Endothelial cell of umbilical vein (primary cell): ENCODE measurements at places on chromosomes 12 and 14. TPM values are rescaled to one million over a fixed set of nuclear protein-coding genes. Genes with fewer than 3 reads are reported as not detected.

Gene UNG
- total RNA-seq = 45.4 and 46.7 TPM in 2 replicates

Gene ANKRD33
- total RNA-seq = 0.95 and 1.2 TPM in 2 replicates

Gene BDKRB1
- total RNA-seq = not detected in 2 replicates

Gene PTPRQ
- total RNA-seq = not detected in 2 replicates

Gene LGALS3
- 27.8 and 33.8 TPM in 2 replicates for total RNA-seq

Gene IFT81
- total RNA-seq = 9.4 and 9.8 TPM in 2 replicates

Gene PLEKHD1
- not detected in 2 replicates for total RNA-seq

Gene SLC6A15
- 0.24 and 1.1 TPM in 2 replicates for total RNA-seq

DNA sequence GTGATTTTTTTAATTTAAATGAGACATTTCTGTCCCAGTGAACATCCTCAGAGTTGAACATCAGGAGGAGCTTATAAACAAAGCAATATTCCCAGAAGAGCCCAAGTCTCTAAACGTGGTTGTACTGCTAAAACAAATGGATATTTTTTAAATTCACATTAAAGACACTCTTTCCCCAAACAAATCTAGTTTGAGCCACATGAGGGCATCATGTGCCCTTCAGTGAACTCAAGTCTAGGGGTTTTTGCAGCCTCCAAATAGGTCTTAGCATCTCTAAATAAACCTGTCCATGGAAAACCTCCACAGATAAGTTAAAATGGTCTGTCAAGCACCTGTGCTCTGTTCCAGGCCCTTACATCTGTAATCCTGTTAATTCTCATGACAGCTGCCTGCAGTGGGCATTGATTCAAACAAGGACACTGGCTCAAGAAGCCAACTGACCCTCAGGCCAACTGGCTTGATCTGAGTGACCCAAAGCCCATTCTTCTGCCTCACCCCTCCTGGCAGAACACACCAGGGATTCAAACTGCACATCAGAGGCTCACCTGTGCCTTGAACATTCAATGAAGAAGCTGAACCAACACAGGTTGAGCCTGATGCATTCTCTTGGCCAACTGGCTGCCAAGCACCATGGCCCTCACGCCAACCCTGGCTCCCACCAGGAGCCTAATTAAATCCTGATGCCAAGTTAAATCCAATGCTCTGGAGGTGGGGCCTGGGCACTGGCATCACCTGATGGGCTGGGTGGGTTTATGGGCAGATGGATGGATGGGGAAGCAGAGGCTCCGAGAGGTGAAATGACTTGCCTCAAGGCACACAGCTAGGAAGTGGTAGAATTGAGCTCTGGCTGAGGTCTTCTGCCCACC, 8.6 kb downstream of the ISCU start:
- DNase-seq = peak; percentile 39

DNA sequence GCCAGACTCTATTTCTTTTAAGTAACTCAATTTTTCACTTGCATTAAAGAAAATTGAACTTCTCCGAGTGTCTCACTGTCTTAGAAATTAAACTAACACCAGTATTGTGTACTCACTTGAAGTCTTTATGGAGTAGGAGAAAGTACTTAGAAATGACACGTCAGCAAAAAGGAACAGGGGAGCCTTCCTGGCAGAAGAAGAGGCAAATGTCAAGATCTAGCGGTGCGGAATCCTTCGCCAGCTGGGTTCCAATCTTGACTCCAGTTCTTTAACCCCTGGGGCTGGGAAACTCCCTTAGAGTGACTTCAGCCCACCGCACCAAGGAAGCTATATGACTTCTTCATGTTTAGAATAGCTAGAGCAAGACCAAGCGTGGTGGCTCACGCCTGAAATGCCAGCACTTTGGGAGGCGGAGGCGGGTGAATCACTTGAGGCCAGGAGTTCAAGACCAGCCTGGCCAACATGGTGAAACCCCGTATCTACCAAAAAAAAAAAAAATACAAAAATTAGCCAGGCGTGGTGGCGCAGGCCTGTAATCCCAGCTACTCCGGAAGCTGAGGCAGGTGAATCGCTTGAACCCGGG, 34.4 kb downstream of the WBP11 start:
- DNase-seq = no peak

- DNase-seq = no peak
Measured at GRCh38 chr12:93167331-93167730, 210.4 kb upstream of the NUDT4 start.

DNA sequence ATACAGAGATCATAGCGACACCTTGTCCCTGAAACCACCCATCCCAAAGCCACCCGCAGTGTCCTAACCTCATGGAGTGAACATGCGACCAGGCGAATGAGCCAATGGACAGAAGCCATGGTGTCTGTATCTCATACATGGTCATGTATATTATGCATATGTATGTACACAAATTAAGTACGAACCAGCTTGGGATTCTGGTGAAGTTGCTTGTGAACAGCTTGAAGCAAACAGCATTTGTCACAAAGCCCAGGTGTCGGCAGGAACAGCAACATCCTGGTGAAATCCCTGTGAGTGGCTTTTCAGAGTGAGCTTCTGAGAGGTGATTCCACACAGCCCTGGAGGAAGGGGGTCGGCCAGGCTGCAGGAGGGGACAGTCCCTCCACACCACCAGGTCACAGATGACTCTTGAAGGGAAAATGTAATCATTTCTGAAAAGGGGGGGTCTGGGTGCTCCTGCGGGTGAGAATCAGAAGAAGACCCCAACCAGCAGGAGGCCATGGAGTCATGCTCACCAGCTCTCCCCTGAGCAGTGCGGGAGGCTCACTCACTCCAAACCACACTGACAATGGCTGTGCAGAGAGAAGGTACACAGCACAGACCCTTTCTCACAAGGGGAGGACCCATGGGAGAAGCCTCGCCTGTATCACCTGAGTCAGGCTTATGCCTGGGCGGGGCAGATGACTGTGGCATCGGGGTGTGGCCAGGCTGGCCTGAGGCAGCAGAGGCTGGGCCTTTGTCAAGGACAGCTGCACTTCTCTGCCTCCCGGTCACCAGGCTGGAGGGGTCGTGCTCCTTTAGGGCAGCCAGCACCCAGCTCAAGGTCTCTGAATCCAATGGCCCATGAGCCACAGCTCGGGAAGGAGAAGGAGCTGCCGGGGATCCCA, 14.3 kb downstream of the CHGA start:
- DNase-seq = no peak

DNA sequence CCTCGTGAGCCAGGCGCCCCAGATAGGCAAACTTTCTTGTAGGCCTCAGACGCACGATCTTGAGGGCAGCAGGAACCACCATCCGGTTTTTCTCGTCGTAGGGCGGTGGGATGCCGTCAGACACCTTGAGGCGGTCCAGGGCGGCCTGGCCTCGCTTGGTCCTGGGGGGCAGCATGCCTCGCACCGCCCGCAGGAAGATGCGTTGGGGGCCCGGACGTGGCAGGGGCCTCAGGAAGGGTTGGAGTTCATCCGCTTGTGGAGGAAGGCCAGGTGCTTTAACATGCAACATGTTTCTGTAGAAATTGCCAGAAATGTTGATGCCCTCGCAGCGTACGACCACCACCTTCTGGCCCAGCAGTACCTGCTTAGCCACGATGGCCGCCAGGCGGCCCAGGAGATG, 5.5 kb upstream of the TSPAN9 start:
- DNase-seq = no peak

DNA sequence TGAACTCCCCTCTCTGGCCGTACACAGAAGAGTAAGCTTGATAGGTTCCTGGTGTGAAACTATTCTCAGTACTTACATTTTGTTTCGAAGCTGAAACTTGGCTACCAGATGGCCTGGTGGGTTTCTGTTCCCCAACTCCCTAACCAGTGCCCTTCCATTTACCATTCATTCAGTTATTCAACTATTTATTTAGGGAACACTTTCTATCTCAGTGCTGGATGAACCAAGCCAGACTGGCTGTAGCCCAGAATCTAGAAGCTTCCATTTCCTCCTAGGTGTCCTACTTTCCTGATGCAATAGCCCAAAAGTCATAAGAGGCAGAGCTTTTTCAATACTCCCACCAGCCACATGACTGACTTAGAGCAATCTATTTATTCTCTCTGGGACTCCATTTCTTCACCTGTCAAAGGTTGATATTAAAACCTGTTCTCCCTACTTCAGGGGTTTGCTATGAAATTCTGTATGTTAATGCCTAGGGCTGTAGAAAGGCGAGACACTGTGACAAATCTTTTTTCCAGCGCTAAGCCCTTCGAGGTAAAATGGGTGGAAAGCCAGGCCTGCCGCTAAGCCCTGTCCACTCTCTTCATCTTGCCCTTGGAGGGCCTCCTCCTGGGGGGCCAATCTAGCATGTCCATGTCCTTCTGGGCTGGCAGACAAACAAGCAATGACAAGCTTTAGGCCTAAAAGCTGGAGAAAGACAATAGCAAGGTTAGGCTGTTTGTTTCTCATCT, 8.1 kb upstream of the IRF2BPL start:
- DNase-seq = no peak

DNA sequence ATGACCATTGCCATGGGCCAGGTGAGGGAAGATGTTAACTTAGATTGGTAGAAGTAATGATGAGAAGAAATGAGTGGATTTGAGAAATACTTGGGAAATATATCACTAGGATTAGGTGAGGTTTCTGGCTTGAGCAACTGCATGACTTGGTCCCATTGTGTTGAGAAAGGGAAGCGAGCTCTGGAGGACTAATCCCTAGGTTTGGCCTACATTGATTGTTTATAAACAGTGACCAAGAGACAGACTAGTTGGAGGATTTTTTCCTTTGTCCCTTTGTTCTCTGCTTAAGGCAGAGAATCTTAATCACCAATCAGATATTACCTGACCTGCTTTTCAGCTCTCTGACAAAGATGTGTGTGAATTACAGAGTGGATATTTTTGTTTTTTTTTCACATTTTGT, 100.5 kb downstream of the AEBP2 start:
- no peak for DNase-seq

DNA sequence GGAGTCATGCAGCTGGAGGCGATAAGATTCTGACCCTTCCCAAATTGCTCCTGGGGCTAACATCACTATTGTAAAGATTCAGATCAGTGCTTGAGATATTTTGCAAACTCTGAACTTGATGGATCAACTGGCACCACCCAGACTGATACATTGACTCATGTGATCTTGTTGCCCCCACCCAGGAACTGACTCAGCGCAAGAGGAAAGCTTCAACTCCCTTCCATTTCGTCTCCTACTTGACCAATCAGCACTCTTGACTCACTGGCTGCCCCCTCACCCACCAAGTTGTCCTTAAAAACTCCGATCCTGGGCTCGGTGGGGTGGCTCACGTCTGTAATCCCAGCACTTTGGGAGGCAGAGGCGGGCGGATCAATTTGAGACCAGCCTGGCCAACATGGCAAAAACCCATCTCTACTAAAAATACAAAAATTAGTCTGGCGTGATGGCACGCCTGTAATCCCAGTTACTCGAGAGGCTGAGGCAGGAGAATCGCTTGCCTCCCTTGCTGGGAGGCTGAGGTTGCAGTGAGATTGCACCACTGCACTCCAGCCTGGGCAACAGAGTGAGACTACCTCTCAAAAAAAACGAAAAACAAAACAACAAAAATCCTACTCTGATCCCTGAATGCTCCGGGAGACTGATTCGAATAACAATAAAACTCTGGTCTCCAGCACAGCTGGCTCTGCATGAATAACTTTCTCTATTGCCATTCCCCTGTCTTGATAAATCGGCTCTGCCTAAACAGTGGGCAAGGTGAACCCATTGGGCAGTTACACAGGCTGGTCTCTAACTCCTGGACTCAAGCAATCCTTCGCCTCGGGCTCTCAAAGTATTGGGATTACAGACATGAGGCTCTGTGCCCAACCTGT, 9.8 kb upstream of the ARF6 start:
- DNase-seq = no peak

GRCh38 chr12:25959071-25959961, 834 bp downstream of the RASSF8 start:
- DNase-seq = peak; percentile 71

- no peak for DNase-seq
Measured at GRCh38 chr12:103268831-103269514, 226.8 kb downstream of the C12orf42 start.

DNA sequence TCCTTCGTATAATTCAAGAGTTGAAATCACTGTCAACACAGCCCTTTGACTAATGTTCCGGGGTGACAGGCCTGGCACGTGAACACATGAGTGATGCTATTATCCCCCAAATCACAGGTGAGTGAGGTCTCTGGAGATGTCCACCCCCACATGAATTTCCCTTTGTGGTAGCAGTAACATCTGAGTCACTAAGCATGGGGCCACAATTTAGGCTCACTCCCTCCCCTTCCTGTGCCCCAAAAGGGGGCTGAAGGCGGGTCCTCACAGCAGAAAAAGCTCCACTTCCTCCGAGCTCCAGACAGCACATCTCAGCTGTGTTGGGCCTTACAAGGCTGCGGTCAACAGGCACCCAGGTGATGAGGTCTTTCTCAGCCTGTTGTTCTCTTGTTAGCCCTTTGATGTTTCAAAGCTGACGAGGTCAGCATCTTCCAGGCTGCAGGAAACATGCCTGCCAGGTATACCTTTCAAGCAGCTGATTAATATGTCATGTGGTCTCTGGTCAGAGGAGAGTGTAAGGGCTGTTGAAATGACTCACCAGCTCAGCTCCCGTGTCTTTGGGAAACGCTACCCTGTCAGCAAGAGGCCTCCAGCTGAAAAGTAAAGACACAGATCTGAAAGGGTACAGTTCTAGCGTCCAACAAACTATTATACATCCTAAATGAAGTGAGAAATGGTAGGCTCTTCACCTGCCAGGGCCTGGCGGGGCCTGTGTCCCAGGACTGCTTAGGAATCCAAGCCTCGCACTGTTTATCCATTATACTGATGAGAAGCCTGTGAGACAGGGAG, 107.3 kb downstream of the ZFP36L1 start:
- DNase-seq = no peak

- DNase-seq = no peak
Measured at GRCh38 chr14:84969501-84969900, 560.4 kb upstream of the FLRT2 start.

DNA sequence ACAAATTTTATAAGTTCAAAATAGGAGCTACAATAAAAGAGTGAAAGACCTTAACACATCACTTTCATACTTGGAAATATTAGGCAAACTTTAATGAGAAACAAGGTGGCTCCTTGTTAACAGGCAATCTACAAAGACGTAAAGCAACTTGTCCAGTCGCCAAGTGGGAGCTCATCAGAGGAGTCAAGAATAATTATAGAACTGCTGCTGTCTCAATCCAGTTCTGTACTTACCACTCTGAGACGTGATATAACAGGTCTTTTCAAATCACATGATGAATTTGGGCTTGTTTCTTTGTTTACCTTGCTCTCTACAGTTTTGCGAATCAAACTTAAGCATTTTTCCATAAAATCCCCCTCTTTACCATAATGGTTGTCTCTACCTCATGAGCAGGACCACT, 3.6 kb downstream of the YBX3 start:
- DNase-seq = peak; percentile 60

DNA sequence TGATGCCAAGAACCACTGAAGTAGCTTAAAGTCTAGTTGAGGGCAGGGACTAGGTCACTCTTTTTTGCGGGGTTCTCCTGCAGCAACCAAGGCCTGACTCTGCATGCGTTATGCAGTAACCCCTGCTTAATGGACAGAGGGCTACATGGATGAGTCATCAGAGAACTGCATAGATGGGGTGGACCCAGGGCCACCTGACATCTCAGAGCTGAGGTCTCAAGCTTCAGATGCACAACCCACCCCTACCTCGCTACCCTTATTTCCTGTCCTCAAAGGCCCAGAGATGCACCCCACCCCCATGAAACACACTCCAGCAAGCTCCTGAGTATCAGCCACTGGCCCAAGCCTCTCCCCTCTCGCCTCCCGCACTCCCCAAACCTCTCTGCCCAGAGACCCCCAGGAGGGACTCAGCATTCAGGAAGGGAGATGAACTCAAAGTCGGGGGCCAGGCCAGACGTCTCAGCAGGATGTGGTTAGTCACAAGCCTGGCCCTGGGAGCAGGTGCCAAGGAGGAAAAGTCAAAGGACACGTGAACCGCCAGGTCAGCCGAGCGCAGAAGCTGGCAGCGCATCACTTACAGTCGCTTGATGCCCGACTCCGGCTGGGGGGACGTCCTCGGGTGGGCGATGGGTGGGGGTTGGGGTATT, 25.8 kb downstream of the SNRNP35 start:
- DNase-seq = no peak
